ENCODE measurements at places on chromosomes 5 and 9.

- no peak for DNase-seq
Measured at GRCh38 chr5:171647904-171648260, 137.7 kb upstream of the SMIM23 start.

DNA sequence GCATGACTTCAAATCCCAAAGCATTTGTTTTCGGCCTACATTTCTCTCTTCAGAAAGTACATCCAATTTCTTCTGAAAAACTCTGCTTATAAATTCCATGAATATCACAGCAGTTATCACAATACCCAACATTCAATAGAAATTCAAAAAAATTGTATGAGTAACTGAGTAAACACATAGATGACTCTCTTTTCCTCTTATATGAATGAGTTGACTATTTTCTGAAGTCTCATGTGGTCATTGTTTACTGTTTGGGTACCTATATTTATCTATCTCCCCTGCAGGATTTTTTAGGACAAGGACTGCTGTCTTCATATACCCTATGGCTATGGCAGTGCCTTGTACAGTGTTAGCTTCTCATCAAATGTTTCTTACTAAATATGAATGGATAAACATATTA is 157.1 kb downstream of the HTR1A start:
- DNase-seq, result no peak

DNA sequence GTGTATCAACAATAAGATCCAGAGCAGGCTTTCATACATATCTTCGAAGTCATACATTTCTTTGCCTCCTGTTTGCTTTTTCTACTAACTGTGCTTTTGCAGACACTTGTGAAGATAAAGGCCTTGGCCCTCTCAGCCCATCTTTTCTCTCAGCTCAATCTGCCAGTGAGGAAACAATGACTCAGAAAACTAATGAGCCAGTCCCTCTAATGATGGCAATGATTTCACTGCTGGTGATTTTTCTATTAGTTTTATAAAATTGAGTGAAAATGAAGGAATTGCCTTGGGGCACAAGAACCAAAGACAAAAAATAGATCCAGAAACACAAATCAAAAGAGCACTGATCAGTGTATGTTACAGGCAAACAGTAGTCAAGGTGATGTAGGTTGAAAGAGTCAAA is 167.7 kb upstream of the PPP2R2B start:
- DNase-seq, result no peak

- no peak for DNase-seq
Measured at GRCh38 chr9:105359892-105360291, 87.9 kb upstream of the FSD1L start.

- no peak for DNase-seq
Measured at GRCh38 chr9:24073007-24073592, 247.1 kb upstream of the ELAVL2 start.

DNA sequence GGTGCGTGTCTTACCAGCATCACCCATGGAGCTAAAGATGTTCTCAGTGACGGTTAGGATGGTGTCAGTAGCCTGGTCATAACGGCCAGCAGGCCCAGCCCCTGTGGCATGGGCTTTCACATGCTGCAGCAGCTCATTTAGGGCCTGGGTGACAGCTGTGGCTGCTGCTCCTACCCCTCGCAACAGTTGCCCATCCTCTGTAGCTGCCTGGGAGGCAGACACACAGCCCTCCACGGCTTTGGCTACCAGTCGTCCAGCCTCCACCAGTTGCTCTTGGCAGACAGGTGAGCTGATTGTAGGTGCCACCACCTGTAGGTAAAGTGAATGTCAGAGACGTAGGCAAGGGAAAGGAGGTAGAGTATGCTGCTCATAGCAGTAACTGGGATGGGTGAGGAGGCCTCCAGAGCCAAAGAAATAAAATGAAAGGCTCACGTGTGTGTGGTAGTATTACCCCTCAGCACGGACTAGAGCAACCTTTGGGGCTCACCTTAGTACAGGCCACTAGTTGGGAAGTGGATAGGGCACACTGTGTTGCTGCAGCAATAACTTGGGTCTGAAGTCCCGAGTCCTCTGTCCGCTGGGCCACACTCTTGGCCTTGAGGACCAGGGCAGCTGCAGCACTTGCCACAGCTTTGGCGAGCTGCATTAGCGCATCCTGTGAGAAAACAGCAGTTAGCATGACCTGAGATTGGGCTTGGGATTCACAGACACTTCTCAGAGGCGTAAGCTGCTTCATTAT is 14.7 kb downstream of the TLN1 start:
- DNase-seq, result no peak

GRCh38 chr5:72392326-72392733 is 72.2 kb downstream of the PTCD2 start:
- DNase-seq, result no peak

GRCh38 chr5:14183187-14183939 is 40.2 kb downstream of the TRIO start:
- no peak for DNase-seq

- DNase-seq, result no peak
Measured at GRCh38 chr9:91061506-91061905, 259.9 kb downstream of the SYK start.

DNA sequence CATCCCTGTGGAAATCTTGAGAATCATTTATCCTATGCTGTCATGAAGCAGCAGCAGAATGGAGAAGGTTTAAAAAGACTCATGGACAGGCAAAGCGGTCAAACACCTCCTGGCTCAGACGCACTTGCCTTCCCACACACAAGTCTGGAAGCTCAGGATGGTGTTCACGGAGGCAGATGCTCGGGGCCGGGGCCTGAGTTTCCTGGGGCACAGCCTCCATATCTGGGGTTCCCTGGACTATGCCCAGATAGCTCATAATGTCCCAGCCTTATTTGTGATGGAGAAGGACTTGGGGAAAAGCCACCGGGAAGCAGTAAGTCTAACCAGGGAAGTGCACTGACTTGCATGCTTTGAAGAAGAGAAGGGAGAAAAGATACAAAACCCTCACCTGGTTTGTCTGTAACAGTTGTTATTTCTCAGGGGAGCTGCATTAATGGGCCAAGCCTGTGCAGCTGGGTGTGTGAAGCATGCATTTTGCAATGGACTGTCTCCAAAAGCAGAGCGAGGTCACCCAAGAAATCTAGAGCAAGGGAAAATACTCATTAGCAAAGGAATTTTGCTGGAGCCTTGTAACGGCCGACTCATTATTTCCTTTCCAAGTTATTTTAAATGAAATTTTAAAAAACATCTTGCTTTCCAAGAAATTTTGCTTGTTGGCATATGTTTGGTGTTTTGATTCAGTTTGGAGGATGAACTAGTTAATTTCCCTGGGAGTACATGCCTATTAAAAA is 3.4 kb downstream of the S1PR3 start:
- no peak for DNase-seq

DNA sequence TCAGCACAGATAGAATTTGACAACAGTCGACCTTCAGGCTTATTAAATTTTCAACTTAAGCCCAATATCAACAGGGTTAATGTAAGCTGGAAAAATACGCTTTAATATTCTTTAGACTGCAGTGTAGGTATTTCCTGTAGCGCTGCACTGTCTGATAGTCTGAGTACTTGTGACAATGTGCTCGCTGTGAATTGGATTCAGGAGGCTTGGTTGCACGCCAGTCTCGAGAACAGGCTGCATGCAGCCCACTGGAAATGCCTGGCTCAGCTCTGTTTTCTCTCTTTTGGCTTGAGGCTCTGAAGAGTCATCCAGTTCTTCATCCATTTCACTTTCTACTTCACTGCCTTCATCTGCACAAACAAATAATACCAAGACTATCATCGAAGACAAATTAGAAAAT is 300.9 kb downstream of the RFX3 start:
- DNase-seq, result no peak

DNA sequence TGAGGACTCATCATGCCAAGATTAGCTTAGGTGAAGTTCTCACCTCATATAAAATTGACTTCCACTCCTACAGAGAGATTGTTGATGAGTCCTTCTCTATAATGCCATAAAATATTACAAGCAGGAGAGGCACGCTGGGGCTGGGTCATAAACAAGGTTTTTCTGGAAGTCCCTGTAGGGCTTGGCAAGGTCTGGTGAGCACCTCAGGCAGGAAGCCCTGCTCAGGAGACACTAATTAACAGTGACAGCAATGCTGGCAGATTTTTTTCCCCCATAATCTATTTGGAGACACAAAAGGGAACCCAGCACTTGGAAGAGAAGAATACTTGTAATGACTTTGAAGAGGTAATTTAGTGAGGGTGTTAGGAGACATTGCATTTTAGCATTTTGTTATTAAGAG is 118.7 kb downstream of the DIRAS2 start:
- no peak for DNase-seq

DNA sequence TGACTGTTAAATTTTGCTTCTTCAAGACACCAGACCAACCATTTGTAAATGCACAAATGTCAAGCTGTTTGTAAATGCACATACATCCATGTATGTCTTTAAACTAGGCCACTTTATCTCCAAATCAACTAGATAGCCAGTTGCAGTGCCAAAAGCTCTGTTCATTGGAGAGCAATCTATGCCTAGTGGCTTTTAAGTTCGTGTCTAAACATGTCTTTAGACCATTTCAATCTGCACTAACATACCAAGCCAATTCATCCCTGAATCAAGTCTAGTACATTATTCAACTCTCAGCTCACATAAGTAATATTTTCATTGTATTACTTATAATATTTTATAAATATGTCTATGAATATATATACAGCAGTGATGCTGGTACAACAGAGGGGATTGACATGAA is 985.9 kb downstream of the CDH18 start:
- DNase-seq, result no peak

DNA sequence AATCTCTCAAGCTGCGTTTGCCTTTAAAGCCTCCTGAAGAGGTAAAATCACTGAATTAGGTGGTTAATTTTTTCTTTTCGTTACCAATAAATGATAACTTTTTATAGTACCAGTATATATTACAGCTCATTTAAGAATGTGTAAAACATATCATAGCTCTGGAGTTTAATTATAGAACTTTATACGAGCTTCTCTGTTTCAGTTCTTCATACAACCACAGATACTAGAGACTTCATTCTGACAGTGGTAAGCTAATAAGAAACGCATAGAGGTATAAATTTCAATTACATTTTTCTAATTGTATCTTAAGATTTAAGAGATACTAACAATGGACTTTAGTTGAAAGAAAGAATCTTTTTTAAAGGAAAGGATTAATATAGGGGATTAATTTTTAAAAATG is 73.9 kb downstream of the PBX3 start:
- DNase-seq, result no peak

DNA sequence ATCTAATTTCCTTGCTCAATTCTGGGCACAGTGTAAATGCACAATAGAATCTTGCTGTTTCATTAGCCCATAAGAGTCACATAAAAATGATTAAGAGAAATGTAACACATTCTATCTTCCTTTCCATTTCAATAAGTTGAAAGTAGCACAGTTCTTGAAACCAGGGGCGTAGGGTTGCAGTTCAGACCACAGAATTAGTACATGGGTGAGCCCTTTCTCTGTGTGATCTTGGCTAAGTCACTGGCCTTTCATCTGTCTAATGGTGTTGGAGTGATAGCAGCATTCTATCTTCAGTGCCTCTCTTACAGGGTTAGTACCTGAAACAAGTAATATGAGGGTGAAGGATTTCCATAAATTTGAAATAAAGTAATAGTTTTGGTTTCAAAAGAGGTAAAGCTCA is 445.3 kb upstream of the ZNF462 start:
- no peak for DNase-seq

GRCh38 chr5:156121882-156122281 is 205.1 kb upstream of the SGCD start:
- no peak for DNase-seq

- peak; percentile 57 for DNase-seq
Measured at GRCh38 chr9:104682642-104683041, 11.7 kb upstream of the OR13D1 start.

DNA sequence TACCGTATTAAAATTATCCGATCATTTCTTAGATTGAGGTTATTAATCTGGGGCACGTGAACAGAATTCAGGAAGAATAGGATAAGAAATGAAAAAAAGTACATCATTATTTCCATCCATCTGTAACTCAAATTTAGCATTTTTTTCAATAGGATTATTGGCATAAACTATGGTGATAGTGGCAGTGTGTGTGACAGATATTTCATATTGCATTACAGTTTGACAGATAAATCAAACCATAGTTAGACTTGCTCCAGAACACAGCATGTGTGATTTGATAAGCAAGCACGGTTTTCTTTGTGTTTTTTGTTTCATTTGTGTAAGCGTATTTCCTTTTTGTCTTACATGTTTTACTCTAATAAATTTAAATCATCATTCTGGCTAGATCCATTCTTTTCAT is 155.0 kb downstream of the CDH9 start:
- no peak for DNase-seq

DNA sequence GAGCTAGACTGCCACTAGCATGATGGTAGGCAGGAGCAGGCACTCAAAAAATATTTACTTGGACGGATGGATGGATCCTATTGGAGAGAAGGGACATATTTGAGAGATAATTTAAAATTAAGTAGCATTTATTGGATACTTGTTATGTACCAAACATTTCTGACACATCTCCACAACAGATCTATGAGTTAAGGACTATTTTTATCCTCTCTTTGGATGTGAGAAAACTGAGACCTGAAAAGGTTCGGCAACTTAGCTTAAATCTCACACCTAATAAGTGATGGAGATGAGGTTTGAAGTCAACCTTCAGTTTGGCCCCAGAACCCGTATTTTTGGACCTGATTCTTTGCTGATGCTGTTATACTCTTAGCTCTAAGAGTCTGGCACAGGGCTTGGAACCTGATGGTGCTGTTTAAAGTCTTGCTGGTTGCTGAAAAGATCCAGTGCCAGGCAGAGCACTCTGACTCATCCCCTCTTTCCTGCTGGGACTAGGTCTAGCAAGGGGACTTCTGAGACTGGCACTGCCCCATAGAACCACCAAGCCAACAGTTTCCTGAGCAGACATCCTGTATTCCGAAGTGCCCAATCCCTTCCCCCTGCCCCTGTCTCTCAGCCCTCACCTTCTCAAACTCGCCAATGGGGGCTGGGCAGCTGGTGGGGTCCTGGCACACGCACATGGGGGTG is 15.6 kb downstream of the SPARC start:
- no peak for DNase-seq

DNA sequence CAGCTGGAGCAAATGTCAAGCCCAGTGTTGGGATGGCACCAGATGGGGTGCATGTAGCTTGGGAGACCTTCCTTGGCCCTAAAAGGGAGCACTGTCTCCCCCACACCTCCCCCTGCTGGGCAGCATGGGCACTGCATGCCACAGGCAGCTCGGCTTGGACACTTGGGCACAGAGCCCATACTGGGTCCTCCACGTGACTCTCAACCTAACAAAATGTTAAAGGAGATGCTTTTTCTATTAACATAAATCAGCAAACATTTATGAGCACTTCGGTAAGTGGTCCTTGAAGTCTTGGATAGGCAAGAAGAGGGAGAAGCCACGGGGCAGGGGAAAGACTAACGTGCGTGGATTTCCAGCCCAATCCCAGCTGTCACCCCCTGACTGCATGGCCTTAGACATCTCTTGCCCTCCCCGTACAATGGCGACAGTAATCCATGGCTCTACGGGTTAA is 23.9 kb upstream of the MAPK9 start:
- DNase-seq, result peak; percentile 38

DNA sequence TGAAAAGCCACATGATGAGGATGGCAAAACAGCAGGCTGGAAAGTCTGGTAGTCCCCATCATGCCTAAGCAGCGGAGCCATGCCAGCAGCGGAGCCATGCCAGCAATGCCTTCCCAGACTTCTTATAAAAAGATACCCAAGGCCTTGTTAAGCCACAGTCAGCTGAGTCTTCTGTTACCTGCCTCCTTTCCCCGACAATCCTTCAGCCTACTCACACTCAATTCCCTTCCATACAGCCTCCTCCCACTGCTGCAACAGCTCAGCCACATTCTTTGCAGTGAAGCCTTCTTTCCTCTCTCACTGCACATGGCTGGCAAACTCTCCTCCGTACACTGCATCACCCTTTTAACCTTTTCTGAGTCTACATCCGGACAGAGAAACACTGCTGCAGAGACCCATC is 114.9 kb downstream of the AUH start:
- no peak for DNase-seq
